Activated CD4-positive, alpha-beta T cell treated with anti-CD3 and anti-CD28 coated beads, Interleukin-2, amount 50 U/mL, for 1 hour (primary cell): ENCODE measurements at places on chromosomes 1 and 21.

DNA sequence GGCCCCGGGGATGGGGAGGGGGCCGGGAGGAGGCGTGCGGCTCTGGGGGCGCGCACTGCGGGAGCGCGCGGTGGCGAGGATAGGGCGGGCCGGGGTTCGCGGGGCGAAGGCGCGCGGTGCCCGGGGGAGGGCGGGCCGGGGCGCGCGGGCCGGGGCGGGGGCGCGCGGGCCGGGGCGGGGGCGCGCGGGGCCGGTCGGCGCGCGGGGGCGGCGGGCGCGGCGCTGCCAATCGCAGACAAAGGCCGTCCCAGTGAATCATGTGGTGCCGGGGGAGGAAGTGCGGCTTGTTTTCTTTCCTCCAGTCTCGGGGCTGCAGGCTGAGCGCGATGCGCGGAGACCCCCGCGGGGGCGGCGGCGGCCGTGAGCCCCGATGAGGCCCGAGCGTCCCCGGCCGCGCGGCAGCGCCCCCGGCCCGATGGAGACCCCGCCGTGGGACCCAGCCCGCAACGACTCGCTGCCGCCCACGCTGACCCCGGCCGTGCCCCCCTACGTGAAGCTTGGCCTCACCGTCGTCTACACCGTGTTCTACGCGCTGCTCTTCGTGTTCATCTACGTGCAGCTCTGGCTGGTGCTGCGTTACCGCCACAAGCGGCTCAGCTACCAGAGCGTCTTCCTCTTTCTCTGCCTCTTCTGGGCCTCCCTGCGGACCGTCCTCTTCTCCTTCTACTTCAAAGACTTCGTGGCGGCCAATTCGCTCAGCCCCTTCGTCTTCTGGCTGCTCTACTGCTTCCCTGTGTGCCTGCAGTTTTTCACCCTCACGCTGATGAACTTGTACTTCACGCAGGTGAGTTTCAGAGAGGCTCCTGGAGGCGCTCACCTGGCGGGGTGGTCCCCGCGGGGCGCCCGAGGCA lies at the start of gene GPR137B:
Gene GPR137B, plus strand, starts transcription at position 287 of the 851 bp plus-strand sequence. Its CDS starts 84 bp downstream, at position 371.
- peak; percentile 35 for DNase-seq

DNA sequence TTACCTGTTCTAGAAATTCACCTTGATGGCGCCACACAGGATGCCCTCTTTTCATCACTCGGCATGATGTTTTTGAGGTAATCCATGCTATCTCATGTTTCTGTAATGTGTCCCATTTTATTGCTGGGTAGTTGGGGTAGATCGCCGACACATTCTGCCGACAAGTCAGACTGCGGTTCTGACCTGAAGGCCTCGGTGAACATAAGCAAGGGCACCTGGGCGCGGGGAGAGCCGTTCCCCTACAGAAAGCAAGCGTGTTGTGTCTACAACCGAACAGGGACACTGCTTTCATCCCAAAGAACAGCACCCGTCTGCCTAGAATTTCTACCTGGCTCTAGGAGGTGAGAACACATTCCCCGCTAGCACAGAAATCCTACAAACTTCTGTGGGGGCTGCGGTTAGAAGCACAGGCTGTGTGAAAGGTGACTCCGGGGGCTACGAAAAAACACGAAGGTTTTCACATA lies 149.2 kb downstream of the PPIAL4G start:
- DNase-seq: no peak

- DNase-seq: no peak
Observed at GRCh38 chr1:184509105-184509504, 122.3 kb downstream of the C1orf21 start.

DNA sequence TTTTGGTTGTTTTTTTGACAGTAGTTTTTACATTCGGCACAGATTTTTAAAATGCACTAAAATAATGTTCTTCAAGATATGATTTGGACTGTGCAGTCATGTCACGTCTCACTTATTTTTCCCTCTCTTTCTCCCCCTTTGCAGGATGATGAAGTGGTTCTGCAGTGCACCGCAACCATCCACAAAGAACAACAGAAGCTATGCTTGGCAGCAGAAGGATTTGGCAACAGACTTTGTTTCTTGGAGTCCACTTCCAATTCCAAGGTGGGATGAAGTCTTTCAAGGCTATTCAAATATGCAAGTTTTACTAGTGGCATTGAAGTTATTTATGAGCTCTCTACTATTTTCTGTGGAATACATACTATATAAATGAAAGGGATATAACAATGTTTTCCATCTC lies 228.4 kb downstream of the RYR2 start:
- no peak for DNase-seq

GRCh38 chr1:8091691-8092090 lies 65.6 kb upstream of the ERRFI1 start:
- DNase-seq: no peak

DNA sequence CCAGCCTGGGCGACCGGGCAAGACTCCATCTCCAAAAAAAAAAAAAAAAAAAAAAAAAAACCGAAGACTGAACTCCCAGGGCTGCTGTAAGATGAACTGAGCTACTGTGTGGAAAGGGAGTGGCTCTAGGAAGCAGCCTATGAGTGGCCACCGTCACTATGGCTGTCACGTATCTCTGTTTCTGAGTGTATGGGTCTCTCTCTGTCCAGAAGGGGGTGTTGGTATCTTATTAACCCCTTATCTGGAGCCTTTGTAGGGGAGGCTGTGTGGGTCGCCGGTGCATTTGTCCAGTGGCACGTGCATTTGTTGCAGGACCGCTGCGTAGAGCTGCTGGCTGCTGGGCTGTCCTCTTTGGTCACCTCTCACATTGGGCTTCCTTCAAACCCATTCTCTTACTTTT lies 326.6 kb downstream of the CAMTA1 start:
- no peak for DNase-seq

DNA sequence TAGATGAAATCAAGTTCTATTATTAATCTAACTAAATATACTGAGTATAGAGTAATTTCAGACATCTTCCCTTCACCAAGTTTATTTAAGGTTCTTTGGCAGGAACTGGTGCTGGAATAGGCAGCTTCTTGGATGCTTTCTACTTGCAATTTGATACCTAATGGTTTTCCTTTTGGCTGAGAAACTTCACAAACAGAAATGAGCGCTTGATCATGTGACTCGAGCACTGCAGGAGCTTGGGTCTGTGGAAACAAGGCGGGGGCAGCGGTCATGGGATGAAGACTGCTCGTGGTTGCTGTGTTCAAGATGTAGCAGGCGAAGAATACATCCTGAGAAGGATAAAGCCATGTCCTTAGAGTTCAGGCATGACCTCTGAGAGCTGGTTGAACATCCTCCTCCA lies 136.8 kb downstream of the PTPRC start:
- no peak for DNase-seq

GRCh38 chr1:53145942-53146708 lies 3.7 kb upstream of the SLC1A7 start:
- DNase-seq: no peak

DNA sequence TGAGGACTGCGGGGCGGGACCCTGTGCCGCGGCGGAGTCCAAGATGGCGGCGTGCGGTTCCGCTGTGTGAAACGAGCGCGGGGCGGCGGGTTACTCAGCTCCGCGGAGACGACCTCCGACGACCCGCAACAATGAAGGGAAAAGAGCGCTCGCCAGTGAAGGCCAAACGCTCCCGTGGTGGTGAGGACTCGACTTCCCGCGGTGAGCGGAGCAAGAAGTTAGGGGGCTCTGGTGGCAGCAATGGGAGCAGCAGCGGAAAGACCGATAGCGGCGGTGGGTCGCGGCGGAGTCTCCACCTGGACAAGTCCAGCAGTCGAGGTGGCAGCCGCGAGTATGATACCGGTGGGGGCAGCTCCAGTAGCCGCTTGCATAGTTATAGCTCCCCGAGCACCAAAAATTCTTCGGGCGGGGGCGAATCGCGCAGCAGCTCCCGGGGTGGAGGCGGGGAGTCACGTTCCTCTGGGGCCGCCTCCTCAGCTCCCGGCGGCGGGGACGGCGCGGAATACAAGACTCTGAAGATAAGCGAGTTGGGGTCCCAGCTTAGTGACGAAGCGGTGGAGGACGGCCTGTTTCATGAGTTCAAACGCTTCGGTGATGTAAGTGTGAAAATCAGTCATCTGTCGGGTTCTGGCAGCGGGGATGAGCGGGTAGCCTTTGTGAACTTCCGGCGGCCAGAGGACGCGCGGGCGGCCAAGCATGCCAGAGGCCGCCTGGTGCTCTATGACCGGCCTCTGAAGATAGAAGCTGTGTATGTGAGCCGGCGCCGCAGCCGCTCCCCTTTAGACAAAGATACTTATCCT lies 430 bp downstream of the RBM15 start:
- peak; percentile 50 for DNase-seq

- DNase-seq: no peak
Observed at GRCh38 chr1:200081969-200082245, 54.4 kb downstream of the NR5A2 start.

- DNase-seq: no peak
Observed at GRCh38 chr1:61638296-61638695, 86.6 kb downstream of the TM2D1 start.

DNA sequence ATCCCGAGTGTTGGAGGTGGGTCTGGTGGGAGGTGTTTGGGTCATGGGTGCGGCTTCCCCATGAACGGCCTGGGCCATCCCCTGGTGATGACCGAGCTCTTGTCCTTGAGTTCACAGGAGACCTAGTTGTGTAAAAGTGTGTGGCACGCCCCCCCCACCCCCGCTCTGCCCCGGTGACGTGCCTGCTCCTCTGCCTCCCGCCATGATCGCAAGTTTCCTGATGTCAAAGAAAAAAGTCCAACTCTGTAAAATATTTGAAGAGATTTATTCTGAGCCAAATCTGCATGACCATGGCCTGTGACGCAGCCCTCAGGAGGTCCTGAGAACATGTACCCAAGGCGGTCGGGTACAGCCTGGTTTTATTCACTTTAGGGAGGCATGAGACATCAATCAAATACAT lies 125.1 kb upstream of the COL6A1 start:
- DNase-seq: no peak

- no peak for DNase-seq
Observed at GRCh38 chr1:152442765-152443164, 28.7 kb upstream of the CRNN start.

- DNase-seq: peak; percentile 51
Observed at GRCh38 chr21:33976082-33977016, 60.7 kb upstream of the ATP5PO start.

GRCh38 chr1:194176212-194176611 lies 989.8 kb upstream of the B3GALT2 start:
- DNase-seq: no peak

DNA sequence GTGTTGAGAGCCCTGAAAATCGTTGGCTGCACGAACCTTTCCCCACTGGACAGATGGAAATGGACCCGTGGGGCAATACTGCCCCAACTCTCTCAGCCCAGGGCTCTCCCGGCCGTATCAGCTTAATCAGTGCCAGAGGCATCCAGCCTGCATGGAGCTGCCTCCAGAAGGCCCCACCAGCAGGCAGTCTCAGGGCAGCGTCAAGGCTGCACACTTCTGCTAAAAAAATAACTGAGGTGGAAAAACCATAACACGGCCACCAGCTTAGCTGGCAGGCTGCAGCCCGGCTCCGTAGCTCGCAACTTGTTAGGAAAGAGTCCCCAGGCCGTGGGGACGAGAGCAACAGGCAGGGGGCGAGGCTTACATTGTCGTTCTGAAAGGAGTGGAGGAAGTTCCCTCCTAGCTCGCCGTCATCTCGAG lies 27.9 kb downstream of the MRPL37 start:
- no peak for DNase-seq

- no peak for DNase-seq
Observed at GRCh38 chr1:90725657-90726424, 8.7 kb upstream of the BARHL2 start.

DNA sequence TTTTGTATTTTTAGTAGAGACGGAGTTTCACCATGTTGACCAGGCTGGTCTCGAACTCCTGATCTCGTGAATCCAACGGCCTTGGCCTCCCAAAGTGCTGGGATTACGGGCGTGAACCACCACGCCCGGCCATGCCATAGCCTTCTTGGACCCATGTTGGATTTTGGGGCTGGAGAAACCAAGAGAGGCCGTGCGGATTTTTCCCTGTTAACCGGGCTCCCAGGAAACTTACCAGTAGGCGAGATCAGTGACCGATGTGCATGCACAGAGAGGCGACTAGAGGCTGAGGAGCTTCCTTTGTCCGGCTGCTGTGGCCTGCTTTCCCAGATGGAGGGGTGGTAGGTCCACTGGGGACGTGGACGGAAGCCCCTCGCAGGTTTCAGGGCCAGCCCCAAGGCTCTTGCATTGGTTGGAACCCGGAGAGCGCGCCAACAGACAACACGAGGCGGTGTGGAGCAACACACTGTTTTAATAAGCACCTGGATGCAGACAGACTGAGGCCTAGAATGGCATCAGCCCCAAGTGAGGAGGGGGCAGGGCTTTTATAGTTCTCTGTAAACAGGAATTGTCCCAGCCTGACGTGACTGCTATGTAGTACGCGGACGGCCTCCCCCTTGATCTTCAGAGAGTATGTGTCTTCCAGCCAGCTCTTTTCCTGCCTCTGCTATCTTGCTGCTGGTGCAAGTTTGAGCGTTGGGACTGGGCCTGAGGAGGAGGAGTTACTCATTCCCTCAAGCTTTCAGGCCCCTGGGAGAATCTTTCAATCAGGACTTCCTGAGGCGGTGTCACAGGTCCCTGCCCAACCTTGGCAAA lies at the start of gene ERVH48-1:
Gene ERVH48-1, minus strand, starts transcription at position 517 of the 813 bp plus-strand sequence. CDS start 6,624 bp downstream, outside the sequence.
- DNase-seq: peak; percentile 8

DNA sequence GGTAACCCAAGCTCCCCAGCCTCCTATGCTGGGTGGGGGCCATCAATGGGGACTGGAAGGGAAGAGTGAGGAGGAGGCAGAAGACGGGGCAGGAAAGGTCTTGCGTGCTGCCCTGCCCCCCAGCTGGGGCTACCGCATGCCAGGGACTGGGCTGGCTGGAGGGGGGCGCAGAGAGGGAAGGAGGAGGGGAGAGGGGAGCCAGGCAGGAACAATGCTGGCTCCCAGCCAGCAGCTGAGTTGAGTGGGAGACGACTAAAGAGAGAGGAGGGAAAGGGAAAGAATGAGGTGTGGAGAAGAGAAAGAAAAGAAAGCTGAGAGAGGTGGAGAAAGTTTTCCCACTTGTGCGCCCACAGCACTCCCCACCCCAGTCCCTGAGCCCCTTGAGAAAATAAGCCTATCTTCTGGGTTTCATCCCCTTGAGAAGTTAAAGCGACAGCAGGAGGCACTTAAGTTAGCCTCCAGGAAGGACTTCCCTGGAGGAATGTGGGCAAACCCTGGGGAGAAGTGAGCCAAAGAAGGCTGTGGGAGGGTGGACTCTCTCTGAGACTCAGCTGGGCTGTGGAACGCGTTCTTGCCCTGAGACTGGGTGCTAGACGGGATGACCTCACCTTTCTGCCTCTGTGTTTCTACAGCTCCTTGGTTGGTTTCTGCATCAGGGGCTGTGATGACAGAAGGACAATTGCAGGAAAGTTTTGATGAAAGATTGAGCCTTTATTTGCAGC lies 12.9 kb upstream of the NES start:
- no peak for DNase-seq

GRCh38 chr1:25544819-25545218 lies 1.4 kb downstream of the LDLRAP1 start:
- no peak for DNase-seq

GRCh38 chr1:159274631-159275030 lies 27.5 kb upstream of the FCER1A start:
- no peak for DNase-seq

- DNase-seq: no peak
Observed at GRCh38 chr1:43071241-43071640, 100.8 kb downstream of the EBNA1BP2 start.

- no peak for DNase-seq
Observed at GRCh38 chr1:166164995-166165660, 1.7 kb downstream of the FAM78B start.
